Activated naive CD4-positive, alpha-beta T cell treated with Interleukin-2 at 50 U/mL for 16 hours (primary cell): ENCODE measurements at places on chromosomes 1 and 21.

DNA sequence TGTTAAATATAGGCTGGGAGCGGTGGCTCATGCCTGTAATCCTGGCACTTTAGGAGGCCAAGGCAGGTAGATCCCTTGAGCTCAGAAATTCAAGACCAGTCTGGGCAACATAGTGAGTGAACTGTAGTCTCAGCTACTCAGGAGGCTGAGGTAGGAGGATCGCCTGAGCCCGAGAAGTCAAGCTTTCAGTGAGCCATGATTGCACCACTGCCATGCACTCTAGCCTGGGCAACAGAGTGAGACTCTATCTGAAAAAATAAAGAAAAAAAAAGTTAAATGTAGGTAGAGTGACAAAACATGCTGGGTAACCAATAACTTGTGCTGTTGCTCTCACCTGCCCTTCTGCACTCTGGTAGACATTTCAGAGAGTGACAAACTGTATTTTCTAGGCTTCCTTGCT, 25.0 kb upstream of the SRSF10 start:
- no peak for DNase-seq

- no peak for DNase-seq
These were observed 123.1 kb downstream of the MATN1 start for GRCh38 chr1:30600258-30600657.

DNA sequence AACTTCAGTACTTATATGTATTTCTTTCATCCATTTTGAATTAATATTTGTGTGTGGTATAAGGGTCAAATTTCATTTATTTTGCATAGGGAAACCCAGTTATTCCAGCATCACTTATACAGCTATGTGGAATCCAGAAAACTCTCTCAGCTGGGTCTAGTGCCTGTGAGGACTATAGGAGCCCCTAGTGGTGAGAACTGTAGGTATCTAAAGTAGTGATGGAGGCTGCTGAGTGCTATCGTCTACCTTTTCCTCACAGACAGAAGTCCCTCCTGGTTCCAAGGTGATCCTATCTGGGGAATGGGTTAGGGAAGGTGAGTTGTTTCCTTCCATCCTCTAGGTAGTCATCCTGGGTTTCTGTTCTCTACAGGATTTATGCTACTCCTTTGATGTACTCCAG, 352.0 kb upstream of the C1orf87 start:
- DNase-seq = no peak

DNA sequence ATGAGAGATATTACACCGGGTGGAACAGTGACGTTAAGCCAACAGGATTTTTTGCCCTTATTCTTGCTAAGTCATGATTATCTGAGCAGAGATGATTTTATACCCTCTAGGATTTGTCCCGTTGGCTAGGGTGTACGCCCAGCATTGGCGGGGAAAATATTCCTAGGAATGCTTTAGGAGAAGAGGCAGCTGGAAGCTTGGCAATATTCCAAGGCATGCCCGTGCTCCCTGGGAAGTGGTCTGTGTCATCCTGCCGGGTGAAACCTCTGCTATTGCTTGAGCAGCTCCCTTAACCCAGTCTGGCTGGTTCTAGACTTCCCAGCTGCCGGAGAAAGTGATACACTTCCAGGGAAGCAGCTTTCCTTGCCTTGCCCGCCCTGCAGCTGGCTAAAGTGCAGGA, 16.2 kb downstream of the CHRNB2 start:
- DNase-seq = no peak

DNA sequence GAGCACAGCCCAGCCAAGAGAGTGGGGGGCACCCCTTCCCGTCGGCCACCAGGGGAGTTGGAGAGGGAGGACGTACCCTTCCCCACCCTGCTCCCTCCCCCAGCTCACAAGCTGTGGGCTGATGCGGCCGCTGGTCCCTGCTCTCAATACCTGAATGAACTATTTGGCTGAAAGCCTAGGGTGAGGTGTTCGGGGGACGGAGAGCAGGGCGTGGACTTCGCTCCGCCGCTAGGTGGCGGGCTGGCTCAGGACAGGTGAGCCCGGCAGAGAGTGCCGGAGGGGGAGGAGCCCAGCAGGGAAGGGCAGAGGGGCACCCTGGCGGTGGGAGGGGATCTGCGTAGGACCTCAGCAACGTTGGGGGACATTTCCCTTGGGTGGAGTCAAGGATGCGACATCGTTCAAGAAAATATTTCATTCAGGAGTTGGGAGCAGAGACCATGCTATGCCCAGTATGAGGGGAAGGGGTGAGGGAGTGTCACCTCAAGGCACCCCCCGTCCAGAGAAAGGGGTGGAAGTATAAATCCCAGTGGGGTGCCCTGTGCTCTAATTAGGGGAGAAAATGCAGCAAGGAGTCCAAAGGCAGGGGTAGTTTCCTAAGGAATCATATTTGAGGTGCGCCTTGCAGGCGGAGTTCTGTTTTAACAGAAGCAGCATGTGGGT, 12.0 kb upstream of the RHBG start:
- peak; percentile 53 for DNase-seq

GRCh38 chr1:67687198-67687545, 2.2 kb downstream of the GADD45A start:
- no peak for DNase-seq

- DNase-seq = no peak
These were observed 5.8 kb downstream of the ROR1 start for GRCh38 chr1:63779338-63780211.

DNA sequence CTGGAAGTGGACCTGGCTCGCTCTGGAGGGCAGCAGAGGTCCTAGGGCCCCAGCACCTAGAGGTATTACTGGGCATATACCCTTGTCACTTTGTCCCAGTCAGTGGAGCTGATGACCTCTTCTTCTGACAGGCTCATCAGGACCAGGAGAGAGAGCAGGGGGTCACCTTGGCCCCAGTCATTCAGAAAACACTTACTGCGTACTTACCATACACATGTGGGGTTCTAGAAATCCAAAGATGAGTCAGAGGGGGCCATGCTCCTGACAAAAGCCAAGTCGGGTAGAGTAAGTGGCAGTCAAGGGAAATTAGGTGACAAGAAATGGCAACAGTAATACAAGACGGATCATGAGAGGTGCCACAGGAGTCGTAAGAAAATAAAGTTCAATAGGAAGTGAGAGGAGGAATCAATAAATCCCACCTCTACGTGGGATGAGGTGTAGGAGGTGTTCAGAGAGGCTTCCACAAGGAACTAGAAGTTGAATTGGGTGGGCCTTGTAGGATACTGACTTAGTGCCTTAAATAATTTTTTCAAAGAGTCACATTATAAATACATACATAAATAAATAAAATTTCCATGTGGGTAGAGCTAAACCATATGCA, 6.8 kb downstream of the KCNC4 start:
- no peak for DNase-seq

GRCh38 chr1:208421486-208421885, 177.3 kb upstream of the PLXNA2 start:
- no peak for DNase-seq

DNA sequence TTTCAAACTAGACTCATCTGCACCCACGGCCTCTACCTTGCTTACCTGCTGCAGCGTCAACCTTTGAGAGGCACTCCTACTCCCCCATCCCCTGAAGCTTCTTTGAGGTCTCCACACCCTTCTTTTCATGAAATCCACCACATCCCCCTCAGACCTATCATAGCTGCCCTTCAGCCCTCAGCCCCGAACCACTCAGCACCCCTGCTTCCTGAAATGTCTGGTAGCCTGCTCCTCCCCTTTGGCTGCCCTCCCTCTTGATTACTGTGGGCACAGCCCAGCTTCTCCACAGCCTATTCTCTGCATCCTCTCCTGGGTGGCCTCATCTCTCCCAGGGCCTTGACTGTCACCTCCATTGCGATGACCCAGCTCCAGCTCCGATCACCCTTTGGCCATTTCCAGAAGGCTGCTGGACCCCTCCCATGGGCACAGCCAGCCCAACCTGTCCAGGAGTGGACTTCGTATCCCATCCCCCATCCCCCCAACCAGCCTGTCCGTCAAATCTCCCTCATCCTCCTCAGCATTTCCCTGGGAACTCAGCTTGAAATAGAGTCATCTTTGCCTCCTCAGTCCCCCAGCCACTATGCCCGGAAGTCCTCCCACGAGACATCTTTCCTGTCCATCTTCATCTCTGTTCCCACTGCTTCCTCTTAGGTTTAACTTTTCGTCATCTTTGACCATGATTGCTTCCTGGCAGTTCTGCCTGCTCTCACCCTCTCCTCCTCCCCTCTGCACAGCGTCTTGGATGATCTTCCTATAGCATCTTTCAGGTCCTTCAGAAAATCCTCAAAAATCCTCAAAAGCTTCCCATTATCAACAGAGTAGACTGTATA, 6.1 kb upstream of the ADORA1 start:
- no peak for DNase-seq

- DNase-seq = no peak
These were observed 80.0 kb downstream of the DESI2 start for GRCh38 chr1:244732851-244733450.

GRCh38 chr1:27098431-27099134, 56.3 kb downstream of the SLC9A1 start:
- no peak for DNase-seq
